ENCODE measurements at places on chromosomes 4 and X.

DNA sequence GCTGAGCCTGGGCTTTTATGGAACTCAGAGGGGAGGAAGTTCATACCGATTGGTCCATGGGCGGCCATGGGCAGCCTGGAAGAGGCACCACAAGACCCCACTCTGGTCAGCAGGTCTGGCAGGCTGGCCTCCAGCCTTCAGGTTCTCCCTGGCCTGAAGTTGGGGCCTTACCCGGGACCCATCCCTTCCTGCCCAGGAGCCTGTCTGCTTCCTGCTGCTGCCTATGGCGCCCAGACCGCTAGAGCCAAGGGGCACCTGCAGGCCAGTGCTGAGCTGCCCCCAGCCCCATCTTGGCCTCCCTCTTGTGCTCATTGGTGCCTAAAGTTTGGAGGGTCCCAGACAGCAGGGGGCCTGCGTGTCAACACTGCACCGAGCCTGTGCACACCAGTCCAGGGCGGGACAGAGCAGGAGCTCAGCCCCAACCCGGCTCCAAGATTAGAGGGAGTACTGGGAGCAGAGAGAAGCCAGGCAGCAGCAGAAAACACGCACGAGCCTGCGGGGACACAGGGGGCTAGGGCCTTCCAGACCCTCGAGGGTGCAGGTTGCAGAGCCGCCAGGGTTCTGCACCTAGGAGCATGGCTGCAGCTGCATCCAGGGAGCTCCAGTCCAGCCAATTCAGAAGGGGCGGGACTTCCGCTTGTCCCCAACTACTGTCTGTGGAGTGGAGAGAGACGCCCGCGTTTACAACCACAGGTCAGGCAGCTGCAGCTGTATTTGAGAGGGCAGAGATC, 30.7 kb upstream of the ZNF280C start:
- no peak for DNase-seq

GRCh38 chrX:45801554-45801953, 600.9 kb upstream of the DIPK2B start:
- no peak for DNase-seq

GRCh38 chrX:34493086-34493485, 164.0 kb downstream of the TMEM47 start:
- no peak for DNase-seq

DNA sequence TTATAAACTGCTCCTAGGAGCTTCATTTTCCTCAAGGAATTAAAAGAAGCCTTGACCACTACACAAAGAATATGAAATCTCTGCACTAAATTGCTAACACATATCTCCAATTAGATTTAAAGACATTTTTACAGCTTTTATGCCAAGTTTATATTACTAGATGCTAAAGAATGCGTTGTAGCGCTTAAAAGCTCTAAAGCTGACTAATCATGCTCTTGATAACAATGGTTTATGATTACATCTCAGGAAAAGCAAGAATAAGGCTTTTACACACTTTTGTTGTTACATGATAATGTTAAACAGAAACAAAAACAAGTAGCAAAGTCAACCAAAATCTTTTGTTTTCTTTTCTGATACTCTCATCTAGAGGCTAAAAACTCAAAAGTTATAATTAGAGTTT, 44.7 kb downstream of the SLC10A7 start:
- no peak for DNase-seq

DNA sequence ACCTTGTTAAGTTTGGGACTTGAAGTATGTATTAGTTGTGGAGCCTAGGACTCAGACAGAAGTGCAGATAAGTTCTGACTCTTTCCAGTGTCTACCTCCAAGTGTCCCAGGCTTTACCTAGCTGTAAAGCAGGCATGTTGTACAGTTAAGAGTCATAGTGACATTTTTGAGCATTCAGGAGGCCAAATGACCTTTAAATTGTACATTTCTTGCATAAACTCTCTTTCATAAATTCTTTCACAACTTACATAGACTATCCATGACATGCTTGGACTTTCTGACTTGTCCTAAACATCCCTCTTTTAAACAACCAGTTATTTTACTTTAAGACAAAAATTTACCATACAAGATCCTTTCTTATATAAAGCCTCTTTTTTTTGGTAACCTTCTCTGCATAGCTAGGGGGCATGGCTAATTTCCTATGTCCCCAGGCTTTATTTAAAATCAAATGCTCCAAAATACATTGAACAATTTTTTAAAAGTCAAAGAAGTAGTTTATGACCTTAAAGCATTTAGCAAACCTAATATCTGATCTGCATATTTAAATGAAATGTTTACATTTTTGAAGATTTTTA, 40.1 kb upstream of the UGT8 start:
- DNase-seq = no peak

DNA sequence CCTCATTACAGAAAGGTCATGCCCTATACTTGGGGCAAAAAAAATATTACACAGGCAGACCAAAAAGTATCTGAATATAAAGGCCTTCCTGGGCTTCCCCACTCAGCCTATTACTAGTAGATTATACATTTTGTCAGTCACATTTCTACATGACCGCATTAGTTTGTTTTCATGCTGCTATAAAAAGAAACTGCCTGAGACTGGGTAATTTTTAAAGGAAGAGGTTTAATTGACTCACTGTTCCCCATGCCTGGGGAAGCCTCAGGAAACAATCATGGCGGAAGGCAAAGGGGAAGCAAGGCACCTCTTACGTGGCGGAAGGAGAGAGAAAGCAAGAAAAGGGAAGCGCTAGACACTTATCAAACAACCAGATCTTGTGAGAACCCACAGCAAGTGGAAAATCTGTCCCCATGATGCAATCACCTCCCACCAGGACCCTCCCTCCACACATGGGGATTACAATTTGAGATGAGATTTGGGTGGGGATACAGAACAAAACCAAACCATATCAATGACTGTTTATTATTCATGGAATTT, 1312.0 kb downstream of the PCDH7 start:
- no peak for DNase-seq

DNA sequence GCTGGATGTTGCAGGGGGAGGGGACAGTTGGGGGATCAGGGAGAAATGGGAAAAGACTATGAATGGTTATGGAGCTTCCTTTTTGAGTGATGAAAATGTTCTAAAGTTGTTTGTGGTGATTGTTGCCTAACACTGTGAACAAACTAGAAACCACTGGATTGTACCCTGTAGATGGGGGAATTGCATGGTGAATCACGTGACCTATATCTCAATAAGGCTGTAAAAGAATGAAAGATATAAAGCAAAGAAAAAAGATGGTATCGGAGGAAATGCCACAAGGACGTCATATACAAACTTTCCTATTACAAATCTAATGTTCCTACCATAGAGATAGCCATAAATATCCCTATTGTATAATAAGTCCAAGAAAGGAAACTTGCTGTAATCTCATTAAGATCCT, 20.6 kb upstream of the CT55 start:
- no peak for DNase-seq

GRCh38 chr4:1008840-1009541, 2.4 kb upstream of the FGFRL1 start:
- DNase-seq = no peak

- no peak for DNase-seq
Observed at GRCh38 chr4:73066445-73066844, 3.1 kb downstream of the COX18 start.
